Dorsolateral prefrontal cortex (tissue), 122 donors: ENCODE measurements at places on chromosomes 12 and 14.

- DNase-seq: no peak
These were observed 278.1 kb upstream of the SEL1L start for GRCh38 chr14:81811705-81812269.

GRCh38 chr12:85531341-85531740 is 251.3 kb downstream of the ALX1 start:
- no peak for DNase-seq

GRCh38 chr12:90333939-90334338 is 621.0 kb downstream of the CCER1 start:
- DNase-seq: no peak

DNA sequence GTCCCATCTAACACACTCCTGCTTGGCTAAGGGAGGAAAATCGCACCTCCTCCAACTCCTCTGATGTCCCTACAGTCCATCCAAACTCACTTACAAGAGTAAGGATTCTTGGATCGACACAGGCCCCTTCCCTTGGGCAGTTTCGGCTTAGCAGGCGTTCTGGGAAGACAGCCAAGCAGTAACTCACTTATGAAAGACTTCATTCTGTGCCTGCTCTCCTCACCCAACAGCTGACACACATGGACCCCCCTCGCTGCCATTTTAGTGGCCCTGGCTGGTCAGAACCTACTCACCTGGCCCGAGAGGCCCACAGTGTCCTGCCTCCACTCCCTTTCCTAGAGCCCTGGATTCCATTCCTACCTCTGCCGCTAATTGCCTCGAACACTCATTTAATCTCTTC is 52.3 kb upstream of the BCL2L14 start:
- peak; percentile 50 for DNase-seq

DNA sequence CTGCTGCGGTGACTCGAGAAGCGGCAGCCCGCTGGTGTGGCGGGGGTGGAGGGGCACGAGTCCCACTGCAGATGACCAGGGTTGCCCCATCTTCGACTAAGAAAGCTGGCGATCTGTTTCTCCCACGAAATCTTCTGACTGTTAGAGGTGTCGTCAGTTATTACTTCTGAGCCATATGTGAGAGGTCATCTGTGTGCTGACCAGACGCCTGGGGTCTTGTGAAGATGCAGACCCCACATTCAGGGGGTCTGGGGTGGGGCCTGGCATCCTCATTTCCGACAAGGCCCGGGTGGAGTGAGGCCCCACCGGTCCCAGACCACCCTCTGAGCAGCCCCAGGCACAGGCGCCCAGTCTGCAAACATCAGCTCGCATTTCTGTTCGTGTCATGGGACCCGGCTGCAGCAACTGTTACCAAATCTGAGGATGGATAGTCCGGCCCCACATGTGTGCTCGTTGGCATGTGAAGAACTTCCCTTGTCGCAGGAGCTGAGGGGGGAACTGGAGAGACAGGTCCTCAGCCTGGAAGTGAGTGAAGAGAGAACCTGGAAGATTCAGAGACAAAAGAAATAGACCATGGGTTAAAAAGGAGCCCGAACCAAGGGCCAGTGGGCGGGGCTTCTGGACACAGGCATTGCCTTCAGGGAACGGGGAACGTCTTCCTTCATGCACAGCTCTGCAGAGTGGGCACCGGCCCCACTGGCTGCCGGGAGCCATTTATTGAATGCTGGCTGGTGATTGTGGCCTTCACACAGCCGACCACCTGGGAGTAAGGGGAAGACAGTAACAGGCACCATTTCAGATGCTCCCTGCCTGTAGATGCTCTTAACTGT is 135.2 kb downstream of the ADGRD1 start:
- peak; percentile 30 for DNase-seq

- DNase-seq: no peak
These were observed 27.4 kb downstream of the KTN1 start for GRCh38 chr14:55607386-55607785.

- no peak for DNase-seq
These were observed 112.6 kb downstream of the RBM19 start for GRCh38 chr12:113853491-113853890.

GRCh38 chr12:111886662-111887545 is 44.9 kb downstream of the MAPKAPK5 start:
- DNase-seq: no peak

- no peak for DNase-seq
These were observed 2.1 kb downstream of the SIX4 start for GRCh38 chr14:60722107-60722356.

DNA sequence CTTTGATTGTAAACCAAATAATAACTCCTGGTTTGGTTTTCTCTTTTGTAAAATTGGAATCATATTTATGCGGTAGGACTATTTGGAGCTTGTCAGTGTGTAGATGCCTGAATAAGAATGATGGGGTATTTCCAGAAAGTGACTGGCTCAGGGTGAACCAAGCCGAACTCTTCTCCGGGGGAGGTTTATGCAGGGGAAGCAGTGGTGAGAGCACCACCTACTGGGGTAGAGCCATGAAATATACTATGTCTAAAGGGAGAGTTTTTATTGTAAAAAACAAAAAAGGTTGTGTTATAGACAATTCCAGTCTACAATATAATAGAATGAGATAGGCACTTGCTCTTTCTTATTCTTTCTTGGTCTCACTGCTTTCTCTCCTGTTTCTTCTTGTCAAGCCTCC is 222.9 kb upstream of the SLC16A7 start:
- DNase-seq: no peak

DNA sequence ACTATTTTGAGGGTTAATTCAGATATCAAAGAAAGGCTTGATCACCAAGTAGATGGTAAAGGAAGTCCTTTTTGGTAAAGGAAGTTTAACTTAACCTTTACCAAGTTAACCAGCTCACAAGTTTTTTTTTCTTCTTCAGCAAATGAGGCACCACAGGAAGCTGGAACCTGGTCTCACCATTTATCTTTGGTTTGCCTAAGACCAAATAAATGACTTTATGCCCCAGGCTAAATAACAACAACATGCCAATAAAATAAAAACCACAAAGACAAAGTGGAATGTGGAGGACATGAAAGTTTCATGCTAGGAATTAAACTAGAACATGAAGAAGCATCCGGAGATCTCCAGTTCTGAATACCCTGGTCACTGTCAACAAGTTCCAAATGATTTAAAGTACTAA is 116.8 kb upstream of the PRICKLE1 start:
- no peak for DNase-seq

- peak; percentile 84 for DNase-seq
These were observed 15.3 kb downstream of the VPS37B start for GRCh38 chr12:122880668-122881067.

DNA sequence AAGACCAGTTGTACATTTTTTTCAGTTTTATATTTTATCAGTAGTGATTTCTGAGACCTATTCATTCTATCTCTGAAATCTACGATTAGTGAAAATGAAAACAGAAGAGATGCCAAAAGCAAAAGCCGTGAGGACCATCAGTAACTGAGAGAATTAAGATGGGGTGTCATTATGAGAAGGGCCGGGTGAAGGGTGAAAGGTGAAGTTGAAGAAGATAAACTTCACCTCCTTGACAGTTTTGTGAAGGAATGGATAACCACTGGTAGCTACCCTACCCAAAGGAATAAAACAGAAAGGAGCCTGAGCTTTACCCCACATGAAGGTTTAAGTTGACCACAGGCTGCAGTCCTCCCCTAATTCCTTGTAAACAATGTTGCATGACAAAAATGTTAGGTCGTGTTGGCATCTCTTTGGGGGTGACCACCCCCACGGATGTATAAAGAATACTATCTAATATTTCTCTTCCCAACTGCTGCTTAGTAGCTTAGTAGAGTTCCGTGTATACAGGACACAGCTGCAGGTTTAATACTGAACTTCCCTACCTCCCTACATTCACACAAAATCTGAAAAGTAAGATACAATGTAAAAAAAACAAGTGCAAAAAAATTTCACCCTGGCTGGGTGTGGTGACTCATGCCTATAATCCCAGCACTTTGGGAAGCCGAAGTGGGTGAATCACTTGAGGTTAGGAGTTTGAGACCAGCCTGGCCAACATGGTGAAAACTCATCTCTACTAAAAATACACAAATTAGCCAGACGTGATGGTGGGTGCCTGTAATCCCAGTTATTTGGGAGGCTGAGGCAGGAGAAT is 23.9 kb downstream of the GPR19 start:
- no peak for DNase-seq

DNA sequence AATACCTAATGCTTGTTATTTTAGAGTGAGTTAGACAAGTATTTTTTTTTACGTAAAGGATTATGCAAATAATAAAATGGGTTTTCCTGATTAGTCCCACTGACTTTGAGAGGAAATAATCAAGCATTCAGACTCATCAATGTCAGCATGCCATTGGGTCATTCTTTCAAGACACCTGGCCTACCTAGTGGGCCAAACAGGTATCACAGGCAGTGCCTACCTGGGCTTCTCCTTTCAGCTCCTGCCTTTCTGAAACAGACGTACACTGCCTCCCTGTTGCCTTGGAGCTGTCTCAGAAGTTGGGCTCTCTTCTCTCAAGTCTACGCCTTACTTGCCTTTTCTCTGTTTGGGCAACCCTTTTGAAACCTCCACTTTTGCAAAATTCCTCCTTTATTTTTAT is 545.6 kb downstream of the SNAPC1 start:
- no peak for DNase-seq

- peak; percentile 62 for DNase-seq
These were observed 157.3 kb upstream of the PLXNC1 start for GRCh38 chr12:93990832-93991803.

DNA sequence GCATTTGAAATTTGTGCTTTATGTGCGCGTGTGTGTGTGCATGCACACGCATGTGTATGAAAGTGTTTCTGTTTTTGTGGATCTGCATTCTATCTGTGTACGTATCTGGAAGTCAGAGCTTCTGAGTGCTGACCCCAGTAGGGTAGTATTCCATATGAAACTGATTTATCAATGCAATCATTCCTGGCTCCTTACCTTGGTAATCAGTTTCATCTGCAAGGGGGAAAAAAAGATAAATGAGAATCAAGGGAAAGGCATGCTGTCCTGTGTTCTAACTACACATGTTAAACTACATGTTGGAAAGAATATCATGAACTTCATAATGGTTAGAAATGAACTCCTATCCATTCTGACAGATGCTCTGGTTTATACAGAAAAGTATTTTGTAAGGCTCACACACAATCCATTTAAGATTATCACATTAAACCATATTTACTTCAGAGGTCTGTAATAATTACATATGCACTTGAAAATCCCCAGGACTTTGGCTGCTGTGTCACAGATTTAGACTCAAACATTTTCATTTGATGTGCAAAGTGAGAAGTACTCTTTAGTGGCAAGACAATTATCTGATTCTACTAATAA is 276.1 kb upstream of the LMO3 start:
- no peak for DNase-seq

DNA sequence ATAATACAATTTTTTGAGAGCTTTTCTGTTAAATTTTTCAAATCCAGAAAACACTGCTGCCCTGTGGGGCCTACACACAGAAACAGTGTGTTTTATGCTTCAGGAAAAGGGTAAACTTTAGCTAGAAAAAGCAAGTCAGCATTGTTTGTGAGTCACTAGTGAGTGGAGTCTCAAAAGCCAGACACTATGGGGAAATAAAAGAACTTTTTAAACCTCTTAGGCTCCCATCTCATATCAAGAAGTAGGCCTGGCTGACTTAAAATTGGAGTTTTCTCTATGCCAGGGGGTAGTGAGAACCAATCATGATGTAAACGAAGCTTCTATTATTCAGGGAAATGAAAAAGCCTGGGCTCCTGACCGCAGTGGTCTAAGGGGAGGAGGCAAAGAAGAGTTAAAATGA is 12.6 kb downstream of the GPR65 start:
- DNase-seq: no peak

GRCh38 chr12:123106640-123107359 is 44.1 kb downstream of the PITPNM2 start:
- DNase-seq: no peak

DNA sequence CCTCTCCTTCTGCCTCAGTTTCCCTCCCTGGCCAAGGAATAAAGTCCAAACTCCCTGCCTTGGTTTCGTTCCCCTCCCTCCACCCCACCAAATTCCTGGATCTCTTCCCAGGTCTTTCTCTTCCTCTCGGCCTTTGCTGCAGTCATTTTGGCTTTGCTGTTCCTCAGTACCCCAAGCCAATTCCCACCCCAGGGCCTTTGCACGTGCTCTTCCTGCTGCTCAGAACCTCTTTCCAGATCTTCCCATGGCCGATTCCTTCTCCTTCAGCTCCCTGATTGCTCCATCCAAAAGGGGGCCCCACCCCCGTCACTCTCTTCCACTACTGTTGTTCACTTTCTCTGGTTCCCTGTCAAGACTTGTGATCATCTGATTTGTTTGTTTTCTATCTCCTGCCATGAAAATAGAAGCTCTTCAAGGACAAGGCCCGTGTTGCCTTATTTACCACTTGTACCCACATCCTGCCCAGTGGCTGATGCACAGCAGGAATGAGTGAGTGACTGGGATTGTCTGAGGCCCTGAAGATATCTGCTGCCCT is 3.1 kb downstream of the HNF1A start:
- DNase-seq: no peak

DNA sequence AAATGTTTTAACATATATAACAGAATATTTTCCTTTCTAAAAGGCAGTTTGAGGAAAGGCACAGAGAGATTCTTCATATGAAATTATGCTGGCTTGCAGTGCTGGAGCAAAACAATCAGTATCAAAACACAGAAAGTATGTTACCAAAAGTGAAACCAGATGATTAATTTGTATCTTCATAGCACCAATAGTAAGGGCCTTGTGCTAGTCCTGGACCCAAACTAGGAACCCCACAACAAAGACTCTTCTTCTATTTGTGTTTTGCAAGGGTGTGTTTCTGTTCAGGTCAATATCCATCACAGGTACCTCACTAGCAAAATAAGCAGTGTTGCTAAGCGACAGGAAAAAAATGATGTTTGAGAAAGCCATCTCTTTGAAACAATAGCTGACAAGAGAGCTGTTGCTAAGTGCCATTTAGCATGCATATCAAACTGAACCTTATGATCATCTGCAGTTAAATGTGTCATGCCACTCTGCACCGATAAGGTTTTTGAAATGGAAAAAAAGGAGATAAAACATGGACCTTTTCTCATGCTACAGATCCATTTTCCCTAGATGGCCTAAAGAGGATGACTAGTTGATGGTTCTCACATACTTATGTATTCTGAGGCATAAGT is 196.2 kb upstream of the ALG10 start:
- DNase-seq: no peak

GRCh38 chr12:88723219-88723618 is 142.9 kb upstream of the KITLG start:
- DNase-seq: no peak

DNA sequence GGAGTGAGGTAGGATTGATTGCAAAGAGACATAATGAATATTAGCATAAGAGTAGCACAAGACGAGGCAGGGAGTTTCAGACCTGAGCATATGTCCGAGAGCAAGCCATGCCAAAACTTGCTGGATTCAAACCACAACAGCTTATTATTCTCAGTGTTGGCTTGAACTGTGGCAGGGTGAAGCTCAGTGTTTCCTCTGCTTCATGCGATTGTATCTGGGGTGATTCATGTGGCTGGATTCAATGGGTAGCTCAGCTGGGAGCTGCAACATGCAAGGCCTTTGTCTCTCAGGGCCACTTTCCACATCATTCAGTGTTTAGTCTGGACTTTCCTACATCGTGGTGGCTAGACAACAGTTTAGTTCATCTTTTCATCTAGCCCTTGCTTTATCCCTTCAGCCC is 22.1 kb upstream of the E2F7 start:
- no peak for DNase-seq

GRCh38 chr14:102924632-102925588 is 2.4 kb downstream of the AMN start:
- no peak for DNase-seq
